ENCODE measurements at places on chromosomes 2 and 18. TPM values are rescaled to one million over a fixed set of nuclear protein-coding genes. Genes with fewer than 3 reads are reported as not detected.

Gene TCF23
- total RNA-seq: not detected

Gene SLC19A3
- total RNA-seq: 0.41 TPM

Gene VSNL1
- total RNA-seq: 11.7 TPM

Gene BIN1
- 70.1 TPM for total RNA-seq

Gene E2F6
- 14.2 TPM for total RNA-seq

Gene HOXD13
- 10.6 TPM for total RNA-seq

Gene NOP58
- total RNA-seq: 47.6 TPM

Gene PFN4
- not detected for total RNA-seq

DNA sequence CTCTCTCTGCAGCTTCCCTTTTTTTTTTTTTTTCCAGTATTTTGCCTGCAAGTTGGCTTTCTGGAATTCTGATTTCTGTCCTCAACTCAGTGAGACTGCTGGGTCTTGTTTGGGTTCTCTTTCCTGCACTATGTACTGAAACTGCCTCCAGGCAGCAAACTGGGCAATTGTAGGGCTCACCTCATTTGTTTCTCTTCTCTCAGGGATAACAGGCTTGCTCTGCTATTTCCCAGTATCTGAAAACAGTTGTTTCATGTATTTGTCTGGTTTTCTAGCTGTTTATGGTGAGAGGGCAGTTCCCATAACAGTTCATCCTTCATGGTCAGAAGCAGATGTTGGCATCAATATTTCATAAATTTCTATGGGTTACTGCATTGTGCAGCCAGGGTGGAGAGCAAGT is 206.0 kb downstream of the CYRIA start:
- H3K36me3 ChIP-seq: no peaks in the 10 kb centered on the region
- DNase-seq: no peak
- H3K27ac ChIP-seq: no peak overlapping the region
- no peaks in the 10 kb centered on the region for H3K4me1 ChIP-seq
- H3K4me3 ChIP-seq: no peak overlapping the region

- H3K27me3 ChIP-seq: no peaks in the 10 kb centered on the region
- H3K4me1 ChIP-seq: no peaks in the 10 kb centered on the region
- DNase-seq: no peak
- H3K4me3 ChIP-seq: no peak overlapping the region
- H3K27ac ChIP-seq: no peak overlapping the region
Measured at GRCh38 chr2:16625201-16625729, 40.4 kb downstream of the CYRIA start.

GRCh38 chr2:33412920-33413319 is 63.5 kb upstream of the RASGRP3 start:
- H3K4me3 ChIP-seq: no peak overlapping the region
- no peaks in the 10 kb centered on the region for H3K27me3 ChIP-seq
- H3K4me1 ChIP-seq: no peaks in the 10 kb centered on the region
- DNase-seq: no peak

DNA sequence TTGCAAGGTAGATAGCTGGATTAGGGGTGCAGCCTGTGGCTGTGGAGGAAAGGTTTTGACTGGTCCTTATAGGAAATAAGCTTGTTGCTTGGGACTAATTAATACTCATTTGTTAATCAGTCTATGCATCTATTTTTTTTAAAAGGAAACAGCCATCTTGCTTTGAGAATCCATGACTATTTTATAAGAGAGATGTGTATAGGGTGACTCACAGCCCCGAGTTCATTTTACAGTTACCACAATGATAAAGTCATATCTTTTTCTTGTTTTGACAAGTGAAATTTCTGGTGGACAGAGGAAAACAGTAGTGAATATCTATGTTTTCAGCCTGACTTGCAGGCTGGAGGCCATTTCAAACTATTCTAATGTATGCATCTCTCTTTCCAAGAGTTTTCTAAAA is 193.5 kb upstream of the CCDC68 start:
- H3K36me3 ChIP-seq: no peaks in the 10 kb centered on the region
- no peak overlapping the region for H3K4me3 ChIP-seq
- H3K4me1 ChIP-seq: no peaks in the 10 kb centered on the region
- no peak for DNase-seq

DNA sequence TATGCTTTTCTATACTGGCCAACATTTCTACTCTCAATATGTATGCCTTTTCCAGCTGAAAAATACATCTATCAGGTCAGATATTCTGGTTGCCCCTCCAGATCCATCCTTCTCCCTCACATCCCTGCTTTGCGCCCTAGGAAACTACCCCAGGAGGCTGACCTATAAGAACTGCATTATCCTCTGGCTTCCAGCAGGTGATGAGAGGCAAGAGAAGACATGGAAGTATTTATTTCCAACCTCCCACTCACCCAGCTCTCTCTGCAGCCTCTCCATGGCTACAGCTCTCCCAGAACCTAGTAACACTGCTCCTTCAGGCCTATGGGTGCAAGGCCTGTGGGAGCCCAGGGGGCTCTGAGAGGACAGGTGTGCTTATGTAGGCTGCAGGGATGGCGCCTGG is 42.9 kb downstream of the ARID5A start:
- H3K4me1 ChIP-seq: no peaks in the 10 kb centered on the region
- H3K4me3 ChIP-seq: no peak overlapping the region
- H3K36me3 ChIP-seq: no peaks in the 10 kb centered on the region
- no peak for DNase-seq
- H3K27ac ChIP-seq: no peak overlapping the region

- H3K27me3 ChIP-seq: no peaks in the 10 kb centered on the region
- no peaks in the 10 kb centered on the region for H3K4me1 ChIP-seq
- no peak overlapping the region for H3K4me3 ChIP-seq
- H3K36me3 ChIP-seq: no peaks in the 10 kb centered on the region
Measured at GRCh38 chr2:86364894-86365293, 27.5 kb upstream of the REEP1 start.

GRCh38 chr2:156473445-156473844 is 37.3 kb downstream of the GPD2 start:
- H3K4me1 ChIP-seq: no peaks in the 10 kb centered on the region
- no peak overlapping the region for H3K27ac ChIP-seq
- H3K27me3 ChIP-seq: no peaks in the 10 kb centered on the region
- H3K4me3 ChIP-seq: no peak overlapping the region

GRCh38 chr2:117902933-117903332 is 88.4 kb downstream of the DDX18 start:
- DNase-seq: no peak
- no peaks in the 10 kb centered on the region for H3K27me3 ChIP-seq
- no peak overlapping the region for H3K4me3 ChIP-seq
- H3K4me1 ChIP-seq: no peaks in the 10 kb centered on the region

DNA sequence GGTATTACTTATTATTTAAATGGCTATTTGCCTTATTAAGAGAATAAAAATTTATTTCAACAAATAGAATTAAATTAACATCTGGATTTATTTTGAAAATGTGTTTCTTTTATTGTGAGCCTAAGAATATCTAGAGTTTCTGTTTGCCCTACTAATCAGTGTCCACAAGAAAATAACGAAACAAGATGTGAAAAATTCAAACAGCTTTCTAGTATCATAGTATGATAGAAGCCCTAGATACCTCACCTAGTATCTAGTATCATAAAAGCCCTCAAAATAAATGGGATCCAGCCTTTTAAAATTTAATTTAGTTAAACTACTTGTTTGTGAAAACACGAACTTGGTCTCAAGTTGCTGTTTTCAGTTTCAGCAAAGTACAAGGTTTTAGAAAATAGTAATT is 13.7 kb upstream of the SLC40A1 start:
- no peak overlapping the region for H3K4me3 ChIP-seq
- H3K27ac ChIP-seq: no peak overlapping the region
- no peaks in the 10 kb centered on the region for H3K27me3 ChIP-seq
- DNase-seq: no peak
- H3K4me1 ChIP-seq: no peaks in the 10 kb centered on the region

GRCh38 chr2:30346471-30347169 is 100.4 kb upstream of the LCLAT1 start:
- no peaks in the 10 kb centered on the region for H3K27me3 ChIP-seq
- peak; percentile 10 for DNase-seq
- H3K4me1 ChIP-seq: no peaks in the 10 kb centered on the region
- H3K27ac ChIP-seq: no peak overlapping the region

DNA sequence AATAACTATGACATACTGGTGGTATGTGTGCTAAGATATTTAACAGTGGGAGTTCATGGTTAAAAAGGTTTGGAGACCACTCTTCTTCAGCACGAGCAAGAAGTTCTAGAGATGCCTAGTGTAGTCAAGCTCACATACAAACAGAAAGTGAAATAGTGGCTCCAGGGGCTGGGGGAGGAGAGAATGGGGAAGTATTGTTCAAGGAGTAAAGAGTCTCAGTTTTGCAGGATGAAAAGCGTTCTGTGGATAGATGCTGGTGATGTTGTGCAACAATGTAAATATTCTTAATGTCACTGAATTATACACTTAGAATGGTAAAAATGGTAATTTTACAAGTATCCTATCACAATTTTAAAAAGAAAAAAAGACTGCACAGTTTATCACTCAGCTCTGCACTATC is 29.0 kb upstream of the EPAS1 start:
- no peak for DNase-seq
- H3K4me3 ChIP-seq: no peak overlapping the region
- H3K27me3 ChIP-seq: no peaks in the 10 kb centered on the region
- no peak overlapping the region for H3K27ac ChIP-seq
- no peaks in the 10 kb centered on the region for H3K36me3 ChIP-seq

GRCh38 chr2:59706729-59707128 is 846.7 kb downstream of the BCL11A start:
- no peaks in the 10 kb centered on the region for H3K27me3 ChIP-seq
- no peaks in the 10 kb centered on the region for H3K4me1 ChIP-seq
- H3K27ac ChIP-seq: no peak overlapping the region
- DNase-seq: no peak
- no peak overlapping the region for H3K4me3 ChIP-seq
- H3K36me3 ChIP-seq: no peaks in the 10 kb centered on the region

DNA sequence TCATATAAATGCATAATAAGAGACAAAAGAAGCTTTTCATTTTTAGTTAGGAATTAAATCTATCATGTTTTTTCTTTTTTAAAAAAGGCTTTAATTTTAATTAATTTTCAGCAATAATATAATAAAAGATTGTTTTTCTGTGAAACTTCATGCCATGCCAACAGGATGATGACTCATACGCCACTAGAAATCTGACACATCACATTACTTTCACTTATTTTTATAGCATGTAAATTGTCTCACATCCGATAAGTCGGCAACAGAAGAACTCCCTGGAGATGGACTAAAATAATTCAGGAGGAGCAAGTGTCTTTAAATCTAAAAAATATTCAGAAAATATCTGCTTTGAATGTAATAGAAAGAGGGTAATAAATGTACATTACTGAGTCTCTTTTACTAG is 1024.2 kb upstream of the ACVR2A start:
- no peak overlapping the region for H3K27ac ChIP-seq
- H3K27me3 ChIP-seq: no peaks in the 10 kb centered on the region
- DNase-seq: no peak
- no peaks in the 10 kb centered on the region for H3K4me1 ChIP-seq

GRCh38 chr2:241359481-241360045 is 3.5 kb downstream of the FARP2 start:
- DNase-seq: no peak
- no peaks in the 10 kb centered on the region for H3K36me3 ChIP-seq
- H3K4me3 ChIP-seq: no peak overlapping the region
- H3K4me1 ChIP-seq: peaks cover 9% of the 10 kb centered on the region
- no peak overlapping the region for H3K27ac ChIP-seq

GRCh38 chr2:233060980-233061590 is 943 bp downstream of the INPP5D start:
- H3K27ac ChIP-seq: no peak overlapping the region
- no peak for DNase-seq
- H3K27me3 ChIP-seq: no peaks in the 10 kb centered on the region
- H3K4me3 ChIP-seq: peak overlapping the region; percentile 17
- no peaks in the 10 kb centered on the region for H3K36me3 ChIP-seq

- H3K4me3 ChIP-seq: no peak overlapping the region
- no peaks in the 10 kb centered on the region for H3K4me1 ChIP-seq
- H3K36me3 ChIP-seq: no peaks in the 10 kb centered on the region
- no peaks in the 10 kb centered on the region for H3K27me3 ChIP-seq
- DNase-seq: no peak
Measured at GRCh38 chr2:156489750-156490465, 53.7 kb downstream of the GPD2 start.

GRCh38 chr2:185161701-185162100 is 563.4 kb downstream of the ZNF804A start:
- no peaks in the 10 kb centered on the region for H3K4me1 ChIP-seq
- no peak for DNase-seq
- no peak overlapping the region for H3K27ac ChIP-seq
- H3K4me3 ChIP-seq: no peak overlapping the region
- H3K36me3 ChIP-seq: no peaks in the 10 kb centered on the region

DNA sequence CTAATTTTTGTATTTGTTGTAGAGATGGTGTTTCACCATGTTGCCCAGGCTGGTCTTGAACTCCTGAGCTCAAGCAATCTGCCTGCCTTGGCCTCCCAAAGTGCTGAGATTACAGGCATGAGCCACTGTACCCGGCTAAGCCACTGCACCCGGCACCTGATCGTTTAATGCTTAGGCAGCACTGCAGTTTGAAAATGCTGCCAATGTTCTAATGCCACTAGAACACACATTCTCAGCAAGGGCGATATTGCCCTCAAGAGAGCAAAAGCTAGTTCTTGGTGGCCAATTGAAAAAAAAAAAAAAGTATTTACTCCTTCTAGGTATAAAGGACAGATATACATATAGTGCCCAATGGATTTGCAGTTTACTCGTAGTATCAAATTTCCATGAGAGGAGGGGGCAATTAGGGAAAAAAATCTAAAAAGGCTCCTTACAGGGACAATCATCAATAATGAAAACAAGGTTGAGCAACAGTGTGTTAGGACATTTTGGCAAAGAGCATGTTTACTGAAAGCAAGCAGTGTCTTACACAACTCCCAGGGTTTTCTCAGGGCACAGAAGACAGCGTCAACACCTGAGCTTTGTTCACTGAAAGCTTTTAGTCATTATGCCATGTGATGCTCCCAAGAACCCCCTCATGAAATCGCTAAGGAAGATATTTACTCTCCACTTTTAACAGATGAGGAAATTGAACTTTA is 199.9 kb upstream of the PKDCC start:
- H3K27ac ChIP-seq: peak overlapping the region; percentile 46
- peak; percentile 74 for DNase-seq
- H3K4me1 ChIP-seq: no peaks in the 10 kb centered on the region
- H3K36me3 ChIP-seq: no peaks in the 10 kb centered on the region
- no peak overlapping the region for H3K4me3 ChIP-seq

DNA sequence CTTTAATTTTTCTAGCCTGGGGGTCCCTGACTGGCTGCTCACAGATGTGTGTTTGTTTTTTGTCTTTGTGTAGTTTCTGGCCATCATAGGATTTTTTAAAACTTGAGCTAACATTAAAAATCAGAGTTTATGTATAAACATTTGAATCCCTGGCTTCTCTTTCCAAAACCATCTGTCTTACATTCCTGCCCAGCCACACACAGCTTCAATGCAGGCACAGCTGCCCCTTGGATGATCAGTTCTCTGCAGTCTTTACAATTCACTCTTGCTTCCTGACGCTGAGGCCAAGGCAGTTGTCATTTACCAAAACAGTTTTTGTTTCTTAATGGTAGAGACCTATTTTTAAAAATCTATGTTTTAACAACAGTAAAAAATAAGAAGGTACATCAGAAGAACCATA is 169.2 kb upstream of the LRRTM1 start:
- no peaks in the 10 kb centered on the region for H3K27me3 ChIP-seq
- DNase-seq: no peak
- no peak overlapping the region for H3K27ac ChIP-seq
- H3K36me3 ChIP-seq: no peaks in the 10 kb centered on the region
- H3K4me3 ChIP-seq: no peak overlapping the region
- H3K4me1 ChIP-seq: no peaks in the 10 kb centered on the region

All from prostate gland (tissue), 2 donors.